GM12878 (cell line): ENCODE measurements at places on chromosomes 3 and 15. TPM values are rescaled to one million over a fixed set of nuclear protein-coding genes. Genes with fewer than 3 reads are reported as not detected.

GRCh38 chr15:61011576-61012336, 217.3 kb downstream of the RORA start:
- H3K36me3 ChIP-seq: no peaks in the 10 kb centered on the region
- no peaks in the 10 kb centered on the region for H3K4me1 ChIP-seq
- no peak overlapping the region for H3K27ac ChIP-seq
- no peaks in the 10 kb centered on the region for H3K27me3 ChIP-seq

The ISL2 gene
- polyA plus RNA-seq: not detected in 2 replicates

The NR2E3 gene
- polyA plus RNA-seq: not detected in 2 replicates

The TGM5 gene
- 8.3 and 8.5 TPM in 2 replicates for polyA plus RNA-seq

The SKOR1 gene
- polyA plus RNA-seq: not detected in 2 replicates

- no peaks in the 10 kb centered on the region for H3K36me3 ChIP-seq
- no peaks in the 10 kb centered on the region for H3K4me1 ChIP-seq
- H3K27me3 ChIP-seq: no peaks in the 10 kb centered on the region
- H3K27ac ChIP-seq: no peak overlapping the region
- DNase-seq: no peak
Measured at GRCh38 chr3:138877226-138877625, 42.5 kb upstream of the PIK3CB start.

The CRYGS gene
- polyA plus RNA-seq: 1.1 and 1.8 TPM in 2 replicates

- H3K4me3 ChIP-seq: peak overlapping the region; percentile 50; the same call in 1 of the 2 replicates
- H3K4me1 ChIP-seq: peaks cover 6% of the 10 kb centered on the region
- no peak overlapping the region for H3K27ac ChIP-seq
- peaks cover 18% of the 10 kb centered on the region for H3K27me3 ChIP-seq
- DNase-seq: no peak
- no peaks in the 10 kb centered on the region for H3K36me3 ChIP-seq
Measured at GRCh38 chr3:123028233-123028828, 768 bp upstream of the SEMA5B start.

GRCh38 chr15:68553994-68554720, 24.6 kb upstream of the CORO2B start:
- no peak overlapping the region for H3K4me3 ChIP-seq
- H3K36me3 ChIP-seq: no peaks in the 10 kb centered on the region
- DNase-seq: no peak
- peaks cover 3% of the 10 kb centered on the region; the same call in 1 of the 2 replicates for H3K27me3 ChIP-seq
- no peaks in the 10 kb centered on the region for H3K4me1 ChIP-seq

DNA sequence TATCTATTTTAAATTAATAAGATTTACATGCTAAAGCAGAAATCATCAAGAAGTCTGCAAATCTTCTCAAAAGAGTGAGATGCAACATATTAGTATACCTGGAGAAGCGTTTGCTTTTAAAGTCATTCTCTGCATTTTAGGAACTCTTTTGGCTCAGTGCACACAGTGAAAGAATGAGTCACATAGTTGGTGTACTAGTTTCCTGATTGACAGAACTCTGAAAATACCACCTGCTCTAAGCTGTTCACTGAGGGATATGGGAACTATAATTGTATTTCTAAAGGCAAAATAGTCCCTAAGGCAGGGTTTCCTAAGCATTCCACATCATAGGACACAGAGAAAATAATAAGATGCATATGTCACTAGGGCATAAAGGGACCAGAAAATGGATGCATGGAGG, 838.5 kb downstream of the DIPK2A start:
- no peaks in the 10 kb centered on the region for H3K36me3 ChIP-seq
- no peak overlapping the region for H3K27ac ChIP-seq
- no peaks in the 10 kb centered on the region for H3K4me1 ChIP-seq
- DNase-seq: peak; percentile 17
- H3K27me3 ChIP-seq: no peaks in the 10 kb centered on the region

DNA sequence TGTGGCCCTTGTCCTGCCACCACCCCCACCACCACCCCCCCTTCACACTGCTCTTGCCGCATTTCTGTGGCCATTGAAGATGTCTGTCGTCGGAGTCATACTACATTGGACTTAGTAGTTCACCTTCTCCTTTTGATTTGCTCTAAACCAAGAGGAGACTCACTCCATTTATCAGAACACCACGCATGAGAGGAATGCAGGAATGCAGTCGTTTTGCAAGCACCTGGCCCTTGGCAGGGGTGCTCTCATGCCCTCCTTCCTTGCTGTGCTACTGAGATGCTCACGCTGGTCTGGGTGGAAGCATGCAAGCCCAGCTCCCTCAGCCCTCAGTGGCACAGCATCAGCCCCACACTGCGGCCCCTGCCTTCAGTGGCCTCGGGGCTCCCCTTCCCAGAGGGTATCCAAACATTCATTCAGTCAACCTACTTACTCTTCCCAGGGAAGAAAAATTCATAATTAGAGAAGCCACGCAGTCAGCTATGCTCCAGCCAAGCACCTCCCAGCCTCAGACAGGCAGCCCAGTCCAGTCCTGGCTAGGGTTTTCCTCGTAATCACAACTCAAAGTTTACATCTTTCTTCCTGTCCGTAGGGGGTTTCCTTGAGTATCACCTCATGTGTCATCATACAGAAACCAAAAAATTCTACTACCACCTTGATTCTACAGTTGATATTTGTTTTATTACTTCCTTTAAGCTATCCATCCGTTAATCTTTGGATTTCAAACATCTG, 520.0 kb downstream of the GABRG3 start:
- H3K27me3 ChIP-seq: no peaks in the 10 kb centered on the region
- H3K27ac ChIP-seq: no peak overlapping the region
- H3K4me1 ChIP-seq: no peaks in the 10 kb centered on the region
- H3K36me3 ChIP-seq: no peaks in the 10 kb centered on the region

DNA sequence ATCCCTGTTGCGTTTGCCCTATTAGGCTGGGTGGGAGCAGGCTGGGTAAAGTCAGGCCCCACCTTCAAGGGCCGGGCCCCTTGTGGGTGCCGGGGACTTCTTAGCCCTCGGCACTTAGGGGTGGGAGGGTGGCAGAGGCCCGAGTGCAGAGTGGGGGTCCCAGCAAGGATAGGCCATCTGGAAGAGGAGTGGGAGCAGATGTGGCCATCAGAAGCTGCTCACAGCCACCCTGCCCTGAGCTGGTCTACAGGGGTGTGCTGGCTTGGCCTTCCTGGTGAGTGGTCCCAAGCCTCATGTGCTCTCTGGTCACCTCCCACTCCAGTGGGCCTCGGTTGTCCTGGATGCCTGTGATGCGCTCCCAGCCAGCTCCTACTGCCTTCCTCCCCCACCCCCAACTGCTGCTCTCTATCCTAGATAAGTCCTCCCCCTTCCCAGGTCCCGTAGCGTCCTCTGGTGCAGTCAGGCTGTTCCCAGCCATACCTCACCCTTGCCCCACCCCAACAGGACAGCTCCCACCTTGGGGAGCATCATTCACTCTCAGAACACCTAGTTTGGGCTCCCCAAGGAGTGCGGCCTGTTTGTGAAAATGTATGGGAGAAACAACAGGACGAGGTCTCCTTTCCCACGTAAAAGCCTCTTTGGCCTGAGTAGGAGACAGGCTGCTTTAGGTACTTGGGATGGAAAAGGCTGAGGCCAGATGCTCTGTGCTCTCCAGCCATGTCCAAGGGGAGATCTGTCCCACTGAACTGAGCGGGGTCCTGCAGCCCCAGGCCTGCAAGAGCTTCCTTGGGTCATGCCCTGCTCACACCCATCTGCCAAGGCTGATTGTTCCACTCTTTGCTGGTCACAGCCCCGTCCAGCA, 24.9 kb upstream of the PLXNA1 start:
- H3K27ac ChIP-seq: no peak overlapping the region
- no peak overlapping the region for H3K4me3 ChIP-seq
- no peak for DNase-seq
- peaks cover 27% of the 10 kb centered on the region for H3K4me1 ChIP-seq

The COX17 gene
- polyA plus RNA-seq: 359 and 376 TPM in 2 replicates

The CYP11A1 gene
- polyA plus RNA-seq: 0.15 TPM in 1 of 2 replicates, not detected in the other

DNA sequence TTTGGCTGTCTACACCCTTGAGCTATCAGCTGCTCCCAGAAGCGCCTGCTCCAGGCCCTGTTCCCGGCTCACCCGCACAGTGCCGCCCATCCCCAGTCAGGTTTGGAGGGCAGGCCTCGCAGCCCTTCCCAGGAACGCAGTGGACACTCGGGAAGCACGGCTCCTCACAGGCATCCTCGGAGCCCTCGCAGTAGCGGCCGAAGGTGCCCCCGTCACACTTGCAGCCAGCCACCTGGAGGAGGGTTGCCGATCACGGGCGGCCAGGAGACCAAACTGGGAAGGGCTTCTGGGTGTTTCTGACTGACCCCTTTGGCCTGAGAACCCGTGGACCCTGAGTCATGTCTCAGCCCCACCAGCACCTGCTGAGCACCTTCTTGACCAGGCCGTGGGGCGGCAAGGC, 33.4 kb downstream of the MUC20 start:
- no peaks in the 10 kb centered on the region for H3K4me1 ChIP-seq
- no peak overlapping the region for H3K27ac ChIP-seq
- H3K36me3 ChIP-seq: no peaks in the 10 kb centered on the region
- no peak overlapping the region for H3K4me3 ChIP-seq
- DNase-seq: no peak

- no peak overlapping the region for H3K27ac ChIP-seq
- no peak overlapping the region for H3K4me3 ChIP-seq
- no peaks in the 10 kb centered on the region for H3K36me3 ChIP-seq
- DNase-seq: no peak
- no peaks in the 10 kb centered on the region for H3K4me1 ChIP-seq
Measured at GRCh38 chr15:26773917-26774316, 1.1 kb upstream of the GABRB3 start.

GRCh38 chr3:125573216-125573615, 22.1 kb downstream of the OSBPL11 start:
- H3K4me3 ChIP-seq: no peak overlapping the region
- H3K27ac ChIP-seq: no peak overlapping the region
- DNase-seq: no peak
- H3K27me3 ChIP-seq: no peaks in the 10 kb centered on the region
- peaks cover 5% of the 10 kb centered on the region for H3K36me3 ChIP-seq
- H3K4me1 ChIP-seq: no peaks in the 10 kb centered on the region

The GPR149 gene
- not detected in 2 replicates for polyA plus RNA-seq

DNA sequence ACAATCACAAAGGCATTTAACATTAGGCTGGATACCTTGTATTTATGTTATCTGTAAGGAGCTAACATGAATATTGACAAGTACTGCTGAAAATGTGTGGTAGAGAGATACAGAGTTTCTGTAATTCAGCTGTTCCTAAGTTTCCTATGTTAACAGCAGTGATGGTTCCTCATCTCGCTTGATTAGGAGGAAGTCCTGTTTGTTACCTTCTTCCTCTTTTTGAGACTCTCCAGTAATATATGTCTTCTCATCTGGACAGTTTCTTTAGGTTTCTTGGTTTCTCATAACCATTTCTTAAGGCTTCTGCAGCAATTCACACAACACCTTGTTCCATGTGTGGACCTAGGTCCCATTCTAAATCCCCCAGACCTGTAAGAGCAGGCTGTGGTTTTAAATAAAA, 11.4 kb upstream of the PEX5L start:
- H3K4me3 ChIP-seq: no peak overlapping the region
- no peaks in the 10 kb centered on the region for H3K27me3 ChIP-seq
- no peak overlapping the region for H3K27ac ChIP-seq
- H3K4me1 ChIP-seq: peaks cover 4% of the 10 kb centered on the region; the same call in 1 of the 2 replicates

The ITGA11 gene
- polyA plus RNA-seq: 0.12 and 0.18 TPM in 2 replicates

- peak; percentile 64 for DNase-seq
- H3K27ac ChIP-seq: peak overlapping the region; percentile 62
- H3K4me1 ChIP-seq: peaks cover 23% of the 10 kb centered on the region
- H3K36me3 ChIP-seq: no peaks in the 10 kb centered on the region
- no peaks in the 10 kb centered on the region for H3K27me3 ChIP-seq
Measured at GRCh38 chr15:90178468-90179435, 22.4 kb upstream of the SEMA4B start.

DNA sequence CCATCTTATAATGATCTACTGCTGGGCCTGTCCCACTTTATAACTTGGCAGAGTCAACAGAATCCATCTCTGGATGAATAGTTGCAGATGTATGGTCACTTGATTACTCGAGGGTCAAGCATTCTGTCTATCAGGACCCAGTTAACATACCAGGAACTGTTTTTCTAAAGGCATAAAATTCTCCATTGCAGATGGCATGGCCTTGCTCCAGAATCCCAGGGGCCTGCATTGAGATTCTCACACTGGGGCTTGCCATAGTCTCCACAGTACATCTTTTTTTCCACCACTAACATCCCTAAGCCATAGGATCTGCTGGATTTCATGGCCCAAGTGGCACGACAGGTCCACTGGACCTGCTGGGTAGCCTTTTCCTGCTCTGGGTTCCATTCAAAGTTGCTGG, 68.5 kb upstream of the CACNA1D start:
- H3K36me3 ChIP-seq: no peaks in the 10 kb centered on the region
- no peaks in the 10 kb centered on the region for H3K4me1 ChIP-seq
- H3K27ac ChIP-seq: no peak overlapping the region
- DNase-seq: no peak

- H3K27ac ChIP-seq: no peak overlapping the region
- no peaks in the 10 kb centered on the region for H3K4me1 ChIP-seq
- H3K4me3 ChIP-seq: no peak overlapping the region
- no peaks in the 10 kb centered on the region for H3K27me3 ChIP-seq
Measured at GRCh38 chr3:37435572-37435971, 261.2 kb upstream of the LRRFIP2 start.

The CPNE9 gene
- polyA plus RNA-seq: not detected in 2 replicates

The GRK7 gene
- polyA plus RNA-seq: 0.05 TPM in 1 of 2 replicates, not detected in the other

DNA sequence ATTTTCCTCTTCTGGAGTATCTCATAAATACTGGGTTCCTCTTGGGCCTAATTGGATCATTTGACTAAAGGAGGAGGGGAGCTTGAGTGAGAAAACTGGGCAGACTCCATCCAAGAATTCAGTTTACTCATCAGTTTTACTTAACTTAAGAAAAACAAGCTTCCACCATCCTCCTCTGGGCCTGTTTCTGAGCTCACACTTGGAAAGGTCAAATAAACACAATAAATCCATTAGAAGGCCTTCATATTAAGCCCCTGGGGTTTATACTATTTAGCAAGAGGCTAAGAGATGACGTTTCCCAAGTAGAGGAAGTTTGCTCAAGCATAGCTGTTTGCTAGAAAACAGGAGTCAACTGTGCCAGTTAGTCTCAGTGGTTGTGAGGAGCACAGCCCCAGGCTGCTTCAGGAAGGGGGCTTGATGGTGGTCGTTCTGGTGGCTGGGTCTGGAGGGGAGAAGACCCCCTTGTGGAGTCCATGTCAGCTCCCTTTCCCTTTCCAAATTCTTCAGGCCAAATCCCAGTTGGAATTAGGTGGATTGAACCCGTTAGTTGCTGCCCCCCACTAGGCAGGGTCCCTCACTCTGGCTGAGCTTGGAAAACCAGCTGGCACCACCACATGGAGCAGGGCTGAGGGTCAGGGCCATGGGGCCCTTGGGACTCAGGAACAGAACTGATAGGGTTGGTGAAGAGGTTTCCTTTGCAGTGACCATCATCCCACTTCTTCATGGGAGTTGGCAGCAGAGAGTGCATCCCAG, 64.8 kb downstream of the SPSB4 start:
- H3K27me3 ChIP-seq: no peaks in the 10 kb centered on the region
- no peak overlapping the region for H3K27ac ChIP-seq
- DNase-seq: no peak

The KBTBD13 gene
- not detected in 2 replicates for polyA plus RNA-seq

- no peak overlapping the region for H3K4me3 ChIP-seq
- DNase-seq: no peak
- no peak overlapping the region for H3K27ac ChIP-seq
- peaks cover 3% of the 10 kb centered on the region; the same call in 1 of the 2 replicates for H3K4me1 ChIP-seq
- peaks cover 4% of the 10 kb centered on the region for H3K36me3 ChIP-seq
- no peaks in the 10 kb centered on the region for H3K27me3 ChIP-seq
Measured at GRCh38 chr3:42228796-42229195, 37.2 kb downstream of the CCK start.
